ENCODE measurements at places on chromosomes 12 and 14. TPM values are rescaled to one million over a fixed set of nuclear protein-coding genes. Genes with fewer than 3 reads are reported as not detected.

DNA sequence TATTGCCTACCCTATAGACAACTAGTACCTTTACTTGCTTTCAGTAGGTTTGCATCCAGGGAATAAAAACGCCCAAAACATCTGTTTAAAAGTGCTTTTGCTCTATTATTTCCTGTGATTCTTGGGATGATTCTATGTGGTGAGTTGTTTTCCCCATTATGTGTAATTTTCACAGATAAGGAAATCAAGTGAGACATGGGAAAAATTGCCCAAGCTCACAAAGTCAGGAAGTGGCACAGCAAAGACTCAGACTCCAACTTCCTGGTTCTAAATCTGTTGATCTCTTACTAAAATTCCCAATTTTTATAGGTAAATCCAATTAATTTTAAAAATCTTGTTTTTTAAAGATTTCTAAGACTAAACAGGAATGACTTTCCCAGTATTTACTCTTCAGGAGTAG, 39.0 kb downstream of the NID2 start:
- H3K4me1 ChIP-seq = no peaks in the 10 kb centered on the region
- DNase-seq = no peak
- no peaks in the 10 kb centered on the region for H3K36me3 ChIP-seq
- no peak overlapping the region for H3K4me3 ChIP-seq

The SIX6 gene
- not detected for polyA plus RNA-seq

DNA sequence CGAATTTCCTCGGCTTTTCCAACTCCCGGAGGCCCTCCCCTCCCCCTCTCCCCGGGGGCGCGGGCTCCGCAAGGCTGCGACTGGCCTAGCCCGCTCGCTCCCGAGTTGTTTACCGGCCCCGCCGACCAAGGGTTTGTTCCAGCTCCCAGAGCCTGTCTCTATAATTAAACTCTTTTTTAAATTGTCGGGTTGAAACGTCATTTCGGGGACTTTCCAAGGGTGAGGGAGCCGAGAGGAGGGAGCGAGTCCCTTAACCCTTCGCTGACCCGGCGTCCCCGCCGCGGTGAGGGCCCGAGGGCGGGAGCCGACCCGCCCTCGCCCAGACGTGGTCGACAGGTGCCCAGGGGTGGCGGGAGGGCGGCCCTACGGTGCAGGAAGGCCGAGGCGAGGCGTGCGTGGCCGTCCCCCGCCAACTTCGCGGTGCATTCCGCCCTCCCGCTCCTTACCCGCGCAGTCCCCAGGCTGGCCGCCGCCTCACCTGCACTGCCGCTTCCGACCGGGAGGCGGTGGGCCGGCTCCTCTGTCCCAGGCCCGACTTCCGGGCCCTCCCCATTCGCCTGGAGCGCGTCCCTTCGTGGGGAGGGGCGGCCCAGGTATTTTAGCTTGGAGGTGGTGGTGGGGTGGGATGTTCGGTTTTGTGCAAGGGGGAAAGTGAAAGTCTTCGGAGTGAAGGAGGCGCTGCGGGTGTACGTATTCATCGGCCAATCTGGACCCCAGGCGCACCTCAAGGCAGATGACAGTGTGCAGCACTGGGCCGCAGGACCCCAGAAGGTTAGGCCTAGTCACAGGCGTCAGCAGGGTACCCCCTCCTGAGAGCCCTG, 2.9 kb upstream of the ZFP36L1 start:
- peak; percentile 66 for DNase-seq
- no peaks in the 10 kb centered on the region for H3K36me3 ChIP-seq
- peak overlapping the region; percentile 99 for H3K27ac ChIP-seq

DNA sequence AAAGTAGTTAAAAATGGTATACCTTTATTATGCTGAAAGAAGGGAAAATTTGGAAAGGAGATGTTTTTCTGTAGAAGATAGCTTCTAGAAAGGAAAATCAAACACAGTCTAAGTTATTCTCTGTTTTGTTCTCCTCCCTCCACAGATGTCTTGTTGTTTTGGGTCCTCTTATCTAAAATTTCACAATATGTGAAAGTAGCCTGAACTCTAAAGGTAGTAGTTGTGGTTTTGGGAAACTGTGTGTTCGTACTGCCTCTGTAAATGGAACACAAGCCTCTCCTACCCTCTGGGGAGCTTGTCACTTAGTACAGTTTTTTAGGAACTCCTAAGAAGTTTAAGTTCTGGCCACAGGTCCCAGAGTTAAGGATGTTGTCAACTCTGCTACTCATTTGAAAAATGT, 112.6 kb downstream of the CRADD start:
- DNase-seq = no peak
- no peaks in the 10 kb centered on the region for H3K27me3 ChIP-seq
- no peak overlapping the region for H3K4me3 ChIP-seq
- peaks cover 10% of the 10 kb centered on the region for H3K4me1 ChIP-seq
- H3K36me3 ChIP-seq = no peaks in the 10 kb centered on the region

The AQP2 gene
- polyA plus RNA-seq = not detected

DNA sequence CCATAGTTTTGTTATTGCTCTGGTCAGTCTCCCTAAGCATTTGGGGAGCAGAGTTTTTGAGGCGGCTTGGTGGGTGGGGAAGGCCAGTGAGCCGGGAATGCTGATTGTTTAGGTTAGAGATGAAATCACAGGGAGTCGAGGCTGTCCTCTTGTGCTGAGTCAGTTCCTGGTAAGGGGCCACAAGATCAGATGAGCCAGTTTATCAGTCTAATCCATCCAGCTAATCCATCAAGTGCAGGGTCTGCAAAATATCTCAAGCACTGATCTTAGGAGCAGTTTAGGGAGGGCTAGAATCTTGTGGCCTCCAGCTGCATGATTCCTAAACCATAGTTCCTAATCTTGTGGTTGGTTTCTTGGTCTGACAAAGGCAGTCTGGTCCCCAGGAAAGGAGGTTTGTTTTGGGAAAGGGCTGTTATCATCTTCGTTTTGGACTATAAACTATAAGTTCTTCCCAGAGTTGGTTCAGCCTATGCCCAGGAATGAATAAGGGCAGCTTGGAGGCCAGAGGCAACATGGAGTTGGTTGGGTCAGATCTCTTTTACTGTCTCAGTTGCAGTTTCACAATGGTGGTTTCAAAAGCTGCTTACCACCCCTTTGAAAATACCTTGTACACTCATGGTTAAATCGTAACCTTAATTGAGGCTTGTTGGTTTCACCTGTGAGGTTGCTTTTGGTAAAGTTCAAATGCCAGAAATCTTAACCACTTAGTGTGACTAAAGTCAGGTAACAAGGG, 33.6 kb upstream of the HIGD1C start:
- no peak overlapping the region for H3K4me3 ChIP-seq
- H3K36me3 ChIP-seq = no peaks in the 10 kb centered on the region
- H3K4me1 ChIP-seq = peaks cover 4% of the 10 kb centered on the region
- DNase-seq = no peak

DNA sequence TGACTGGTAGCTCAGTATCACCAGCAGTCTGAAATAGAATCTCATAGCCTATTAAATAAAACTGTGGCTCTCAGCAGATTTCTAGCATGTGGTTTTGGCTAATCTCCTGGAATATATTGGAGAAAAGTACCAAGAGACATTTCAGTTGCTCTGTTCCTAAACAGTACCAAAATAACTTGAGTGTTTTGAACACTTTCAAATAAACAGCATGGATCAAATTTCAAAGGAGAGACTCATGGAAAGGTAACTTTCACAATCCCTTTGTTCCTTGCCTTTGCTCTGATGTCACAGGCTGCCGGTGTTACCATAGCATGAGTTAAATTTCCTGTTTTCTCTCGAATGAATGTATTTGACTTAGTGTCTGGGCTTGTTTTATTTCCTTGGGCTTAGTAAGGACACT, 3.4 kb downstream of the ARG2 start:
- peaks cover 31% of the 10 kb centered on the region for H3K4me1 ChIP-seq
- no peak for DNase-seq
- H3K27ac ChIP-seq = no peak overlapping the region
- H3K36me3 ChIP-seq = no peaks in the 10 kb centered on the region

DNA sequence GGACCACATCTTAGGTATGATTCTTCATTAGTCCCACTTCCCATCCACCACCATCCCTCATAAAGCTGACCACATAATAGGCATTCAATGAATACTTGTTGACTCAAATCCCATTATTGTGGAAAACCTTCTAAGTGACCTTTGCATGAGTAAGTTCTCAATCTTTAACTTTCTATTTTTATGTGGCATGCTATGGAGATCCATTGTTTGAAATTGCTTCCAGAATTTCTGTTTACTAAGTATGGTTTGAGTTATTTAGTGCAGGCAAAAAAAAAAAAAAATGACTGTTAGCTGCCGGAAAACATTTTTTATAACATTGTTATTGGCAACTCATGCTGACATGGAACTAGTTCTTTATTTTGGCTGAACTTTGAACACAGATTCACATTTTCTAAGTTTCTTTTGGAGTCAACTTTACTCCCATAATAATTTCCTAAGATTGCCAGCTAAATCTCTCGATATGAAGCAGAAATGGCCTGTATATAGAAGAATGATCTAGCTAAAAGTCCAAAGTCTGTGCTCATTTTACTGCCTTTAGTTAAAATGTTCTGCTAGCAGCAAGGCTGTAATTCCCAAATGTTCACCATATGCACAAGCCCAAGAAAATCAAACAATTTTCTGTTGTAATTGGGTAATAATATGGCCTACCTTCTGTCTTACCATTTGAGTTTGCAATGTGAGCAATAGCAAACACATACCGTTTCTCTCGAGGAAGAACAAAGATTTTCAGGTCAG, 77.9 kb downstream of the PTGER2 start:
- H3K4me1 ChIP-seq = no peaks in the 10 kb centered on the region
- H3K27me3 ChIP-seq = no peaks in the 10 kb centered on the region
- no peaks in the 10 kb centered on the region for H3K36me3 ChIP-seq
- no peak overlapping the region for H3K4me3 ChIP-seq
- DNase-seq = no peak
- no peak overlapping the region for H3K27ac ChIP-seq

- H3K4me1 ChIP-seq = no peaks in the 10 kb centered on the region
- no peak for DNase-seq
- no peaks in the 10 kb centered on the region for H3K36me3 ChIP-seq
- H3K27me3 ChIP-seq = no peaks in the 10 kb centered on the region
Observed at GRCh38 chr12:59088673-59089072, 168.4 kb upstream of the LRIG3 start.

The PIANP gene
- polyA plus RNA-seq = 0.77 TPM

GRCh38 chr14:82055515-82056115, 522.0 kb upstream of the SEL1L start:
- no peaks in the 10 kb centered on the region for H3K27me3 ChIP-seq
- DNase-seq = no peak
- H3K4me3 ChIP-seq = no peak overlapping the region
- H3K27ac ChIP-seq = no peak overlapping the region
- no peaks in the 10 kb centered on the region for H3K36me3 ChIP-seq

DNA sequence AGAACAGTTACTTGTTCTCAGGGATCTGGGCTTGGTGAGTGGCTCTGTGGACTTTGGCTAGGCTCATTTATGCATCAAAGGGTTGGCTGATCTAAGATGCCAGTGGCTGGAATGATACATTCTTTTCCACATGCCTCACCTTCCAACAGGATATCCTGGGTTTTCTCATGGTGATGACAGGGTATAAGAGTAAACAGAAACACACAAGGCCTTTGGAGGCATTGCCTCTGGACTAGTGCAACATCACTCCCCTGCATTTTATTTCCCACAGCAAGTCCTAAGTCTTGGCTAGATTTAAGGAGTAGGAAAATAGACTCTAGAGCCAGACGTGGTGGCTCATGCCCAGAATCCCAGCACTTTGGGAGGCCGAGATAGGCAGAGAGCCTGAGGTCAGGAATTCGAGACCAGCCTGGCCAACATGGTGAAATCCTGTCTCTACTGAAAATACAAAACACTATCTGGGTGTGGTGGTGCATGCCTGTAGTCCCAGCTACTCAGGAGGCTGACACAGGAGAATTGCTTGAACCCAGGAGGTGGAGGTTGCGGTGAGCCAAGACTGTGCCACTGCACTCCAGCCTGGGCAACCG, 47.9 kb downstream of the RPH3A start:
- H3K4me3 ChIP-seq = no peak overlapping the region
- no peak overlapping the region for H3K27ac ChIP-seq
- no peaks in the 10 kb centered on the region for H3K4me1 ChIP-seq
- DNase-seq = no peak

GRCh38 chr12:69112616-69113015, 126.8 kb upstream of the CPSF6 start:
- no peak for DNase-seq
- no peak overlapping the region for H3K4me3 ChIP-seq
- no peaks in the 10 kb centered on the region for H3K36me3 ChIP-seq
- H3K27me3 ChIP-seq = no peaks in the 10 kb centered on the region
- no peak overlapping the region for H3K27ac ChIP-seq
- no peaks in the 10 kb centered on the region for H3K4me1 ChIP-seq

- DNase-seq = no peak
- no peaks in the 10 kb centered on the region for H3K36me3 ChIP-seq
- H3K27me3 ChIP-seq = no peaks in the 10 kb centered on the region
- H3K27ac ChIP-seq = no peak overlapping the region
Observed at GRCh38 chr12:45224311-45224710, 8.4 kb downstream of the ANO6 start.

The MEG3 gene
- polyA plus RNA-seq = not detected

The LUM gene
- not detected for polyA plus RNA-seq

- no peak overlapping the region for H3K4me3 ChIP-seq
- H3K27ac ChIP-seq = no peak overlapping the region
- H3K27me3 ChIP-seq = no peaks in the 10 kb centered on the region
- no peaks in the 10 kb centered on the region for H3K36me3 ChIP-seq
- H3K4me1 ChIP-seq = no peaks in the 10 kb centered on the region
Observed at GRCh38 chr12:75135026-75135425, 74.6 kb downstream of the KCNC2 start.

DNA sequence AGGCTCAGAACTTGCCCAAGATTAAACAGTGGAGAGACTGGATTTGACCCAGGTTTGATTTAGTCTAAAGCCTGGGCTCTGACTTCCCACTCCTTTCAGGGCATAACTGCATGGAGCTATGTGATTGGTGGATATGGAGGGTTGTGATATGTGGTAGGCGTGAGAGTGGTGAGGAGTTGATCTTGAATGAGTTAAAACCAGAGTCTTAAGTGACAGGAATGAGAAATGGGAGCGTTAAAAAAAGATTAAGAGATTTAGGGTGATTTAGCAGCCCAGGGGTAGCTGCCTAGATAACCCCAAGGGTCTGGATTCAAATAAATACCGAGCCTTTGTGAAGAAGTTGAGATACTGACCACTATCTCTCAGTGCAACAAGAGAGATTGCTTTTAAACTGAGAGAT, 8.4 kb downstream of the SYNDIG1L start:
- no peak for DNase-seq
- no peak overlapping the region for H3K27ac ChIP-seq
- no peaks in the 10 kb centered on the region for H3K36me3 ChIP-seq
- no peak overlapping the region for H3K4me3 ChIP-seq
- peaks cover 4% of the 10 kb centered on the region for H3K27me3 ChIP-seq

- no peak overlapping the region for H3K27ac ChIP-seq
- H3K27me3 ChIP-seq = no peaks in the 10 kb centered on the region
- no peak overlapping the region for H3K4me3 ChIP-seq
- DNase-seq = no peak
Observed at GRCh38 chr14:85075694-85076476, 454.1 kb upstream of the FLRT2 start.

- no peaks in the 10 kb centered on the region for H3K36me3 ChIP-seq
- DNase-seq = peak; percentile 72
- H3K4me3 ChIP-seq = peak overlapping the region; percentile 55
- peak overlapping the region; percentile 16 for H3K27ac ChIP-seq
- peaks cover 16% of the 10 kb centered on the region for H3K4me1 ChIP-seq
- no peaks in the 10 kb centered on the region for H3K27me3 ChIP-seq
Observed at GRCh38 chr14:105315211-105315721, 718 bp downstream of the PACS2 start.

The OAS1 gene
- polyA plus RNA-seq = 38.5 TPM
